ENCODE measurements at places on chromosomes 16 and 17.

GRCh38 chr16:8585857-8586256 is 4.5 kb downstream of the TMEM114 start:
- no peak for DNase-seq

DNA sequence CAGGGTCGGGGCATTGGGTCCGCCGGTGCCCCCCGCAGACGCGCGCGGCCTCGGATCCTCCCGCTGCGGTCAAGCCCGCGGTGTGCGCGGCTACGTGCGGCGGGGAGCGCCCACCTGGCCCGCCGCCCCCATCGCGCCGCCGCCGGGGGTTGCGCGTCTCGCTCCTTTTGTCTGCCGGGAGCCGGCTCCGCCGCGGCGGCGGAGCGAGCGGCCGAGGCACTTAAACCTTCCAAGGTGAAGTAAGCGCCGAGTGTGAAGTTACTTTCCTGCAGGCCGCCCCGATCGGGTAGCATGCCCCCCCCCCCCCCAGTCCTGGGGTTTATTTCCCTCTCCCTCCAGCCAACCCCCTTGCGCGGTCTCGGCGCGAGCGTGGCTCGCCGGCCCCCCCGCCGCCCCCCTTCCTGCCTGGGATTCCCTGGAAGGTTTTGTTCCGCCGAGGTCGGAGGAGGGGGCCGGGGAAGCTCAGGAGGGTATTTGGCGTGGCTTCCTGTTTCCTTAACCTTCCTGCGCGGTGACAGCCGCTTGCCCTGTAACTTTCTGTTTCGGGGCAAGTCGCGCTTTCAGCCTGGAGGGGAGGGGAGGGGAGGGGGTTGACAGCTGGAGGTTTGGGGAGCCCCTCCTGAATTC is 56.6 kb upstream of the GSE1 start:
- no peak for DNase-seq

GRCh38 chr16:14309906-14310305 is 238.8 kb downstream of the MRTFB start:
- no peak for DNase-seq

GRCh38 chr16:8619671-8620370 is 1.7 kb upstream of the METTL22 start:
- no peak for DNase-seq

- no peak for DNase-seq
These were observed 32.2 kb downstream of the HSD17B2 start for GRCh38 chr16:82067042-82067803.

- DNase-seq = no peak
These were observed 1.7 kb upstream of the PIGS start for GRCh38 chr17:28573040-28573380.

DNA sequence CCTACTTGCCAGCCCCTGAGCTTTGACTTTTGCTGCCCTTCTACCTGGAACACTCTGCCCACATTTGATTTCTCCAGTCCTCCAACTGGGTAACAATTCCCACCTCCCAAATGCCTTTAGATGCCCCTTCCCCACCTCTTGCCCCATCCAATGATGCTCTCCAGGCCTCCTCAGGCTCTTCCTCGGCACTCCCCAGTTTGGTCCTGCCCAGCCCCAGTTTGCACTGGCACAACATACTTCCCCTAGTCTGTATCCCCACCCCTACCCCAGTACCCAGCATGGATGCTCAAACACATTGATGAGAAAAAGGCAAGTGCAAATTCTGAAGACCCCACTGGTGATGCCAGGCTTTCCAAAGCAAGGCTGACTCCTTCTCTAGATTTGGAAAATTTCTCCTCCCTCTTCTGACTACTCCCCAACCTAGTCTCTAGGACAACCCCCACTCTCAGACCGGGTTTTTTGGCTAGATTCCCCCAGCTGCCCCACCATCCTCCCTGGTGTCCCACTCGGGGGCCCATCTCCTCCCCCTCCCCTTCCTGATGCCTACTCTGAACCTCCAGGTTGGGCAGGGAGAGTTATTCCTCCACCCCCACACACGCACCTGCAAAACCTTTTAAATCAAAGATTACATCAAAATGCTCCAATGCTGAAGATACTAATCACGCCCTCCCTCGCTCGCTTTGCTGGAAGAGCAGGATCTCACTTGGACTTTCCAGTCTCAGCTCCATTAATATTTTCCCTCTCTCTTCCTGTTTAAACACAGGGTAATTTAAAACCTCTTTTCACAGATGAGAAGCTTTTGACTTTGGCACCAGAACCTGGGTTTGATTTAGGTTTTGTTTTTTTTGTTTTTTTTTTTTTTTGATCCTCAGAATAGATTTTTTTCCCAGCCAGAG is 94.9 kb downstream of the TMEM132E start:
- no peak for DNase-seq

GRCh38 chr17:68973098-68973846 is 18.1 kb upstream of the ABCA8 start:
- no peak for DNase-seq

DNA sequence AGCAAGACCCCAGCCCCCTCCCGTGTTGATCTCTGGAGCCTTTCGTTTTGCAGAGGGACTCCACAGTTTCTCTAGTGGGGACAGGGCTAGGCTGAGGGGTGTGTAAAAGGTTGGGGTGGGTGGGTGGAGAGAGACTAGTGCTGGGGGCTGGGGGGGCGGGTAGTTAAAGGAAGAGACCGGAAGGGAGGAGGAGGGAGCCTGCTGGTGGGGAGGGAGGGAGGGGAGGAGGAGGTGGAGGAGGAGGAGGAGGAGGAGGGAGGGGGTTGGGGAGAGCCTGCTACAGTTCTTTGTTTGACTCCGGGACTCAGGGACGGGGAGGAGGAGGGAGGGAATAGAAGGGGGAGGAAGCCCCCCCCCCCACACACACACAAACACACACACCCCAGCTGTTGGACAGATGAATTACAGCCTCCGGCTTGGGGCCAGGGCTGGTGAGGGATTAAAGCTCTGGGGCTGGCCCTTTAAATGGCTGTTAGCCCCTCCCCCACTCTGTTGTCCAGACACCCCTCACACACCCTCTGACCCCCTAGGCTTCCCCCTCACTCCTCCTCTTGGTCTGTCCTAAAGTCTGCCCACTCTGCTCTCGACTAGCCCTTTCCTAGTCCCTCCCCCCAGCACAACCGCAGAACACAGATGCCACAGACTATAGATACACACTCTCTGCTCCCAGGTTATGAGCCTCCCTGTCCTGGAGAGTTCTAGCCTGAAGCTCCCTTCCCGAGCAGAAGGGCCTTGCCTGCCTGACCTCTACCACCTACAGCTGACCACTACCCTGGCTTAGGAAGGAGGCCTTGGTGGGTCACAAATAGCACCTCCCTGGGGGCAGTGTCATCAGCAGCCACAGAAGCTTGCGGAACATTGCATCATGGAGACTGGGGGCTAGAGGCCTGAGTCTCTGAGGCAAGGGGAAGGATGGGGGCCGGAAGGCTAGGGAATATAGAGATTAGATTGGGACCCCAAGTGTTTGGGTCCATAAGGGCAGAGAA is 4.4 kb downstream of the KDM6B start:
- no peak for DNase-seq

- no peak for DNase-seq
These were observed 3.7 kb upstream of the HSD17B2 start for GRCh38 chr16:82031116-82032084.

- DNase-seq = no peak
These were observed 7.2 kb downstream of the CPPED1 start for GRCh38 chr16:12796498-12796897.

GRCh38 chr16:27289669-27290068 is 21.1 kb upstream of the NSMCE1 start:
- DNase-seq = no peak

GRCh38 chr17:29698837-29699236 is 76.1 kb upstream of the CORO6 start:
- DNase-seq = no peak

- DNase-seq = no peak
These were observed 17.6 kb downstream of the ABCC1 start for GRCh38 chr16:15966836-15967546.

- no peak for DNase-seq
These were observed 656 bp upstream of the FUS start for GRCh38 chr16:31179219-31179746.

DNA sequence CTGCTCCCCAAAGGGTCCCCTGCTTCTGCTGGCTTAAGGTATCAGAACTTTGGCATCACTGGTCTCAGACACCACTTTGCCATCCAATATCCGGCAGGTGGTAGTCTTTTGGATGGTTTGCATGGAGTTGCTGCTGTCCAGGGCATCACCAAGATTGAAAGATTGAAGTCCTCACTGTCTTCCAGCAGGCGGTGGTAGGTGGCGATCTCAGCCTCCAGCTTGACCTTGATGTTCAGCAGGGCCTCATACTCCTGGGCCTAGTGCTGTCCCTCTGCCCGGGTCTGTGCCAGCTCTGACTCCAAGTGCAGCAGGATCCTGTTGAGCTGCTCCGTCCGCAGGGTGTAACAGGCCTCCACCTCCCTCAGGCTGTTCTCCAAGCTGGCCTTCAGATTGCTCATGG is 43.0 kb upstream of the TMEM97 start:
- no peak for DNase-seq

- no peak for DNase-seq
These were observed 1.8 kb upstream of the SLC4A1 start for GRCh38 chr17:44269535-44270240.

GRCh38 chr17:32859857-32860525 is 16.9 kb downstream of the MYO1D start:
- DNase-seq = no peak

DNA sequence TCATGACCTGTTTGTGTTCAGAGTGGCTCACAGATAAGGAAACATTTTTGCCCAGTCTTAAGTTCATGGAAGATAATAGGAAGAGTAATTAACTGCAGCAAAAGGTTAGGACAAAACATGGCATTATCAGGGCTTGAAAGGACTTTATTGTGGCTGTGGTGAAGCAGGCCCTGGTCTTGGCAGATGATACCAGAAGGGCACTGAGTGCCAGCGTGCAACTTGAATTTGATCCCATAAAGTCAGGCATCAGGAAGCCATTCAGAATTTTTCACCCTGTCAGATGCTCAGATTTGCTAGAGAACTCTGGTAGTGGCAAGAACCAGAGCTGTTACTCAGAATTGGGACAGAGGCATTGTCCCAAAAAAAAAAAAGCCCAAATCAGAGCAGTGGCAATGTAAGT is 11.2 kb upstream of the COG7 start:
- no peak for DNase-seq

- no peak for DNase-seq
These were observed 30.3 kb downstream of the MPRIP start for GRCh38 chr17:17072546-17072945.

DNA sequence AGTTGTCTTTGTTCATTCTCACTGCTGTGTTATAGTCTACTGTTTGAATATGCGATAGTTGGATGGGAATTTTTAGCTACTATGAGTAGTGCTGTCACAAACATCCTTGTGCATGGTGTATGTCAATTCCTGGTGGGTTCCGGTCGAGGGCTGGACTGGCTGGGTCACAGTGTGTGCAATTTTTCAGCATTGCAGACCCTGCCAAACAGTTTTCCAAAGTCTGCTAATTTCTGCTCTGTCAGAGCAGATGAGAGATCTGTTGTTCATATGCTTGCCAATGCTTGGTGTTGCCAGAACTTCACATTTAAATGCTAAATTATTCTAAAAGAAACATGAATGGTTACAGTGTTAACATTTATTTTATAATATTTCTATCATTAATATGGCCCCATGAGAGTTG is 3.6 kb upstream of the C16orf96 start:
- no peak for DNase-seq

DNA sequence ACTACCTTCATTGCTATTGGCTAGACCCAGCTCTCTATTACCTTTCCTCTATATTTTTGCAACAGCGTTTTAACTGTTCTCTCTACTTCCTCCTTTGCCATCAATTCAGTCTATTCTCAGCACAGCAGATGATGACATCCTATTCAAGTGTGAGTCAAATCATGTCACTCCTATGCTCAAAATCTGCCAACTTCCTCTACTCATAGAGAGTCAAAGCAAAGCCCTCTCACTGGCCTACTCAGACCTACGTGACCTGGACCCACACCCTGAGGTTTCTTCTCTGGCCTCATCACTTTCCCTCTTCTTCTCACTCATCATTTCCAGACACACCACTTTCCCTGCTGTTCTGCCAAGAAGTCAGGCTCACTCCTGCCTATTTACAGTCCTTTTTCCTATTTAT is 289.0 kb upstream of the AXIN2 start:
- no peak for DNase-seq

DNA sequence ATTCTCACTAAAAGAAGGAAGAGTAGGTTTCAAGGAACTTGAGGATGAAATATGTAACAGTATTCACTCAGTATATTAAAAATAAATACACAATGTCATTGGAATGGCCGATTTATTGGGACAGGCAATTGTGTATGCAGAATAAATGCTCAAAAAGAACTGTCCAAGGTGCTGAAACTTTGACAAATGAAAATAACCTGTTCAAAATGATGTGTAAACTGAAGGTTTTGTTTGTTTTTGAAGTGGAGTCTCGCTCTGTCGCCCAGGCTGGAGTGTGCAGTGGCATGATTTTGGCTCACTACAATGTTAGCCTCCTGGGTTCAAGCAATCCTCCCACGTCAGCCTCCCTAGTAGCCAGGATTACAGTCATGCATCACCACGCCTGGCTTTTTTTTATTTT is 318.7 kb upstream of the RBFOX1 start:
- no peak for DNase-seq

DNA sequence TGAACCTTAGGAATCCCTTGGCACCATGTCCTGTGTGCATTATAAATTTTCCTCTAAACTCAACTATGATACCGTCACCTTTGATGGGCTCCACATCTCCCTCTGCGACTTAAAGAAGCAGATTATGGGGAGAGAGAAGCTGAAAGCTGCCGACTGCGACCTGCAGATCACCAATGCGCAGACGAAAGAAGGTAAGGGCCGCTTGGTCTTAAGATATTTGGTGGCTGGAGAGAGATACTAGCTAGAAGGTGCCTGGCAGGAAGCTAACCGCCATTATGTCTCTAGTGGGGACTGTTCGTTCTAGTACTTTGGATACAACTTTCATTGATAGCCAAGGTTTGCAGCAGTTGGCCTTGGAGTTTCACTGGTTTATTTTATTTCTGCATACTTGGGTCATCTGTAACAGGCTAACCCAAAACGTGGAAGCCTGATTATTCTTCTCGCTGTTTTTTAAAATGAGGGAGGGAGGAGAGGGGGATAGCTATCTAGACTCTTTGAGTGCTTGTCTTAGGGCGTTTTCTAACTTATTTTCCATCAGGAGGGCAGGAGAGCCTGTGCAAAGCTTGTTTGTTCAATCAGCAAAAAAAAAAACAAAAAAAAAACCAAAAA is 1.3 kb downstream of the RBBP6 start:
- no peak for DNase-seq

GRCh38 chr17:6711081-6711674 is 2.0 kb downstream of the SLC13A5 start:
- DNase-seq = no peak

DNA sequence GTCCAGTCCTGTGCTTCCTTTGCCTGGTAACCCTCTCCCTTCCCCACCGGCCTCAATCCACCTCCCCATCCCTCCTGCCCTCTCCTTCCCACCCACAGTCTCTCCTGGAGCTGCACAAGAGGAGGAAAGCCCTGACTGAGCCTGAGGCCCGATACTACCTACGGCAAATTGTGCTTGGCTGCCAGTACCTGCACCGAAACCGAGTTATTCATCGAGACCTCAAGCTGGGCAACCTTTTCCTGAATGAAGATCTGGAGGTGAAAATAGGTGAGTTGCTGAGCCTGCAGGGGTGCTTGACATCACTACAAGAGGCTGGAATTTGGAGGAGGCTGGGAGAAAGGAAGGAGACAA is 1.3 kb downstream of the PLK1 start:
- DNase-seq = no peak
